ENCODE measurements at places on chromosomes 12 and 14. TPM values are rescaled to one million over a fixed set of nuclear protein-coding genes. Genes with fewer than 3 reads are reported as not detected.

The SCNN1A gene
- total RNA-seq: 1.1 TPM

The PPP2R5E gene
- total RNA-seq: 48.4 TPM

The LTB4R2 gene
- 21.2 TPM for total RNA-seq

The ZNF664 gene
- 45.9 TPM for total RNA-seq

The PTCSC3 gene
- not detected for total RNA-seq

The PLD4 gene
- not detected for total RNA-seq

The CMA1 gene
- 0.33 TPM for total RNA-seq

The PAPLN gene
- total RNA-seq: 0.72 TPM

- no peak for DNase-seq
- peaks cover 10% of the 10 kb centered on the region for H3K27me3 ChIP-seq
- H3K27ac ChIP-seq: no peak overlapping the region
- H3K4me1 ChIP-seq: peaks cover 7% of the 10 kb centered on the region
- no peaks in the 10 kb centered on the region for H3K36me3 ChIP-seq
- no peak overlapping the region for H3K4me3 ChIP-seq
Measured at GRCh38 chr14:99120526-99121318, 151.3 kb downstream of the BCL11B start.

DNA sequence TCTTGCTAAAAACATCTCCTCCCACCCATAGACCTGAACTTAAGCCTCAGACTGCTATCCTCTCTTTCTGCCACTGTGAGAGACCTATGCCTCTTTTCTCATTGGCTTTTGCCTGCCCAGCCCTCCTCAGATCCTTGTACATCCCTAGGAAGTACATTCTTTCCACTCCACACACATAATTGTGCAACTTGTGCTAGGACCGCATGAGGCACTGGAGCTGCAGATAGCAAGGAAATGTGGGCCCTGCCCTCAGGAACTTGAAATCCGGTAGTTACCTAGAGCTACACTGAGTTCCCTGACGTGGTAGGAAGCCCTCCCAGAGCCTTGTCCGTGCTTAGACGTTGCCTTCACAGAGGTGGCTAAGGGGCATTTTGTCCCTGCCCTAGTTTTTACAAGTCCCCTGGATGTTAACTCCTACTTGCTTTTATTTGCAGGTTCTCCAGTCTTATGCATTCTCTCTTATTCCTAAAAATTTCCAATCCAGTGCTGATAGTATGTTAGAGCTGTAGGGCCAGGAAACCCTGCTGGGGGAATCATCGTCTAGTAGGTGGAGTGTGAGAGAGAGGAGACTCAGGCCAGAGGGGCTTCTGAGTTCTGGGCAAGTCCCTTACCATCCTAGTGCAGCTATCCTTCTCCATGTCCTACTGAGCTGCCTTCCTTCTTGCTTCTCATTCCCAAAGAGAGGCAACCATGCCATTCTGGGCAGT lies 41.3 kb downstream of the NTF3 start:
- no peaks in the 10 kb centered on the region for H3K36me3 ChIP-seq
- no peaks in the 10 kb centered on the region for H3K4me1 ChIP-seq
- no peak for DNase-seq
- no peaks in the 10 kb centered on the region for H3K27me3 ChIP-seq
- no peak overlapping the region for H3K27ac ChIP-seq

GRCh38 chr12:69996241-69996640 lies 171.2 kb downstream of the MYRFL start:
- no peak overlapping the region for H3K27ac ChIP-seq
- H3K27me3 ChIP-seq: peaks cover 5% of the 10 kb centered on the region
- H3K36me3 ChIP-seq: no peaks in the 10 kb centered on the region
- DNase-seq: no peak
- no peak overlapping the region for H3K4me3 ChIP-seq

DNA sequence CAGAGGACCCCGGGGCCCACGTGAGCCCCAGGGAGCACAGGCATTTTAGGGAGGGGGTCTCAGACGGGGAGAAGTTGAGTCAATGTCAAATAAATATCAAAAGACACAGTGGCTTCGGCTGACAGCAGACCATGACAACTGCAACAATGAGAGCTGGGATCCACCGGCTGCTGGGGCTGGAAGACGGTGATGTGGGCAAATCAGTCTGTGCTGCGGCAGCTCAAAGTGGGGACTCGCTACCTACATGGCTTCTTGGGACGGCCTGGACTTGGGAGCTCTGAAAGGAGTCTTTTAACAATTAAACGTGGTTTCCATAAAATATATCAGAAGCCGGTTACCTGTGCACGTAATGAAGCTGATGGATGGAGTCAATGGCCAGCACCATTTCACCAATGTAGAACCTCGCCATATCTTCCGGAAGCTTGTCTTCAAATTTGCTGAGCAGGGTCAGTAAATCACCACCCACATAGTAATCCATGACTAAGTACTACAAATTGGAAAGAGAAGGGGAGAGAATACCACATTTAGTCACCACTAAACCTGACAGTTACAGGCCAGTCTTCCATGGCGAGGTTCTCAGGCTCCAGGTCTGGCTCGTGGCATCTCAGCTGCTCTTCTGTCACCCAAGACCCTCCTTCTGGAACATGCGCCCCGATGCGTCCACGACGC lies 58.0 kb downstream of the CDC42BPB start:
- no peak overlapping the region for H3K4me3 ChIP-seq
- no peaks in the 10 kb centered on the region for H3K27me3 ChIP-seq
- no peak overlapping the region for H3K27ac ChIP-seq
- no peaks in the 10 kb centered on the region for H3K36me3 ChIP-seq

DNA sequence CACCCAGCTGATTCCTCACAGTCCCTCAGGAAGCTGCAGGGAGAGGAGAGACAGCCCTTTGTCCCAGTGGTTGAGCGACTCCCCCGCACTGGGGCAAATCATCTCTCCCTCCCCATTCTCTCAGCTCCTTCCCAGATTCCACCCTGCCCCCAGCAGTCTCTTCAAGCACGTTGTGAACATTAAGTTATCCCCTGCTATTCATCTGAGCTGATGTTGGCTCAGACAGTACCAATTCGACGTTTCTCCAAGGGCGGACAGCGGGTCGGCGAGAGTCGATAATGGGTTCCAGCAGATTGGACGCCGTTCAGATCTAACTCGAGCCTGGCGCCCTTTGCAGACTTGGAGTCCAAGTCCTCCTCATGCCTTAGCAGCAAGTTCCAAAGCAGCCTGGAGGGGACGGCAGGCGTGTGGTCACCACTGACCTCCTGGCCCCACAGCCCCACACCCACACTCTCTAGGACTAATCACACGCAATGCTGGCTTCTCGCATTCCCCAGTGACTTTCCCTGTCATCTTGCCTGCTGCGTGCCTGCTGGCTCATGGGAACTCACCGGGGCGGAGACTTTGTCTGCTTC lies 245.9 kb downstream of the CHST11 start:
- no peak overlapping the region for H3K27ac ChIP-seq
- DNase-seq: peak; percentile 11
- no peaks in the 10 kb centered on the region for H3K27me3 ChIP-seq
- peaks cover 19% of the 10 kb centered on the region for H3K36me3 ChIP-seq
- H3K4me3 ChIP-seq: no peak overlapping the region
- peaks cover 22% of the 10 kb centered on the region for H3K4me1 ChIP-seq

GRCh38 chr12:50058743-50059312 lies 1.4 kb downstream of the ASIC1 start:
- peaks cover 5% of the 10 kb centered on the region for H3K27me3 ChIP-seq
- H3K4me1 ChIP-seq: peaks cover 61% of the 10 kb centered on the region
- peak; percentile 63 for DNase-seq
- H3K27ac ChIP-seq: peak overlapping the region; percentile 91

- no peak overlapping the region for H3K27ac ChIP-seq
- H3K27me3 ChIP-seq: no peaks in the 10 kb centered on the region
- no peaks in the 10 kb centered on the region for H3K36me3 ChIP-seq
- no peak overlapping the region for H3K4me3 ChIP-seq
- H3K4me1 ChIP-seq: peaks cover 29% of the 10 kb centered on the region
Measured at GRCh38 chr12:108722992-108723766, 8.1 kb downstream of the CORO1C start.

- H3K27me3 ChIP-seq: peaks cover 2% of the 10 kb centered on the region
- peaks cover 4% of the 10 kb centered on the region for H3K4me1 ChIP-seq
Measured at GRCh38 chr14:94386085-94387031, 2.0 kb downstream of the SERPINA1 start.

- H3K4me1 ChIP-seq: no peaks in the 10 kb centered on the region
- H3K36me3 ChIP-seq: no peaks in the 10 kb centered on the region
- no peak for DNase-seq
- no peak overlapping the region for H3K27ac ChIP-seq
- no peak overlapping the region for H3K4me3 ChIP-seq
- H3K27me3 ChIP-seq: peaks cover 15% of the 10 kb centered on the region
Measured at GRCh38 chr12:5773550-5773949, 171.5 kb downstream of the ANO2 start.

- DNase-seq: no peak
- no peaks in the 10 kb centered on the region for H3K4me1 ChIP-seq
- H3K27ac ChIP-seq: no peak overlapping the region
- H3K27me3 ChIP-seq: no peaks in the 10 kb centered on the region
Measured at GRCh38 chr12:24111086-24111485, 161.6 kb upstream of the SOX5 start.

- peaks cover 15% of the 10 kb centered on the region for H3K4me1 ChIP-seq
- no peak for DNase-seq
- H3K36me3 ChIP-seq: peaks cover 3% of the 10 kb centered on the region
Measured at GRCh38 chr14:100037353-100037752, 27.9 kb upstream of the EVL start.

GRCh38 chr14:96409701-96410100 lies 17.8 kb downstream of the AK7 start:
- H3K36me3 ChIP-seq: no peaks in the 10 kb centered on the region
- DNase-seq: no peak
- no peak overlapping the region for H3K27ac ChIP-seq
- H3K4me1 ChIP-seq: peaks cover 8% of the 10 kb centered on the region
- H3K4me3 ChIP-seq: no peak overlapping the region

DNA sequence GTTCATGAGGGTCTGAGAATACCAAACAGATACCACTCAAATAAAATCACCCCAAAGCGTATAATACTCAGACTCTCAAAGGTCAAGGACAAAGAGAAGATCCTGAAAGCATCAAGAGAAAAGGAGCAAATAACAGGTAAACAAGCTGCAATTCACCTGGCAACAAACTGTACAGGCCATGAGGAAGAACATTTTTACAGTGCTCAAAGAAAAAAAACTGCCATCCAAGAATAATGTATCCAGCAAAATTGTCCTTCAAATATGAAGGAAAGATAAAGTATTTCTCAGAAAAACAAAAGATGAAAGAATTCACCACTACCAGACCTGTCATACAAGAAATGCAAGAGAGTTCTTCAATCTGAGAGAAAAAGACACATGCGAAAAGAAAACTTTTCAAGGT lies 206.4 kb downstream of the PTPRO start:
- no peak overlapping the region for H3K4me3 ChIP-seq
- H3K36me3 ChIP-seq: no peaks in the 10 kb centered on the region
- no peak for DNase-seq
- peaks cover 10% of the 10 kb centered on the region for H3K27me3 ChIP-seq

- H3K36me3 ChIP-seq: peaks cover 3% of the 10 kb centered on the region
- no peak for DNase-seq
- no peak overlapping the region for H3K27ac ChIP-seq
- H3K4me3 ChIP-seq: no peak overlapping the region
- H3K27me3 ChIP-seq: peaks cover 6% of the 10 kb centered on the region
- peaks cover 40% of the 10 kb centered on the region for H3K4me1 ChIP-seq
Measured at GRCh38 chr12:68271346-68271745, 17.9 kb upstream of the IL22 start.

GRCh38 chr12:4615667-4616066 lies 33.2 kb downstream of the AKAP3 start:
- H3K4me3 ChIP-seq: no peak overlapping the region
- H3K4me1 ChIP-seq: peaks cover 1% of the 10 kb centered on the region
- H3K27me3 ChIP-seq: no peaks in the 10 kb centered on the region
- H3K36me3 ChIP-seq: peaks cover 12% of the 10 kb centered on the region
- no peak for DNase-seq

GRCh38 chr12:71904629-71905028 lies 34.0 kb upstream of the TPH2 start:
- no peak for DNase-seq
- peak overlapping the region; percentile 35 for H3K27ac ChIP-seq
- peaks cover 12% of the 10 kb centered on the region for H3K4me1 ChIP-seq
- H3K4me3 ChIP-seq: no peak overlapping the region
- H3K36me3 ChIP-seq: peaks cover 68% of the 10 kb centered on the region
- no peaks in the 10 kb centered on the region for H3K27me3 ChIP-seq

- peaks cover 4% of the 10 kb centered on the region for H3K4me1 ChIP-seq
- peak; percentile 54 for DNase-seq
- peak within 1 kb of the TSS; percentile 69 for H3K4me3 ChIP-seq
- peaks cover 40% of the 10 kb centered on the region for H3K27me3 ChIP-seq
- no peak within 1 kb of the TSS for H3K27ac ChIP-seq
Measured at GRCh38 chr12:40224439-40225291, at the start of gene LRRK2. Gene LRRK2 (plus strand): TSS chr12:40224997. CDS start chr12:40225132, 135 bp downstream.

- peak overlapping the region; percentile 76 for H3K4me3 ChIP-seq
- peaks cover 25% of the 10 kb centered on the region for H3K4me1 ChIP-seq
- H3K36me3 ChIP-seq: peaks cover 13% of the 10 kb centered on the region
- no peaks in the 10 kb centered on the region for H3K27me3 ChIP-seq
- DNase-seq: no peak
Measured at GRCh38 chr14:34930591-34931091, 52.2 kb upstream of the SRP54 start.

DNA sequence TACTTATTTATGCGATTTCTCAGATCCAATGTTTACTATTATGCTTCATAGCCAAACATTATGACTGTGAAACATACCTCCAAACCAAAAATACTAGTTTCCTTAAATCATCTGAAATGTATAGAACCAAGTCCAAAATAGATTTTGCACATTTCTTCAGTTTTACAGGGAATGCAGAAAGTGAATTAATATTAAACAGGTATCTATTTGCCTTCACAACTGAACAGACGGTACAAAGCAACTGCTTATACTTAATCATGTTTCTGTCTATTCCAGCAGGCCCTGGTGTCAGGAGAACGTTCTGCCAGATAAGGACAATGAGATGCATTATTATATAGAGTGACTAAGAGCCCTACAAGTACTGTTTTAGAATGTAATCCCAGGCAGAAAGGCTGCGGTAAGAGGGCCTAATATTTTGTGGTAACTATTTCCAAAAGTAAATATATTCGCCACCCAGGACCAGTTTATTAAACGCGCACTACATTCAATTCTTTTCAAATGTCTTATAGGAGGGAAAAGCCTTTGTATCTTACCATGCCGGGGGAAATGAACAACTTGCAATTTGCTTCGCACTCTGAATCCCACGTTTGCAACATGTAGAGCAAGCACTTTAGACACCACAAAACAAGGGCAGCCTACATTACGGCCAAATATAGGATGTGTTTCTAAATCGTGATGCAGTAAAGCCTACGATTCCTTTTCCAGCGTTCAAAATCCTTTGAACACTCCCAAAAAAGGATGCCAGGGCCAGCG lies 1.5 kb downstream of the CORO1C start:
- peak overlapping the region; percentile 83 for H3K27ac ChIP-seq
- no peaks in the 10 kb centered on the region for H3K27me3 ChIP-seq
- H3K4me3 ChIP-seq: peak overlapping the region; percentile 91
- H3K36me3 ChIP-seq: peaks cover 2% of the 10 kb centered on the region

Data from activated naive CD8-positive, alpha-beta T cell treated with anti-CD3 and anti-CD28 coated beads, Interleukin-2, amount 10 ng/mL, durations not matched to agents 7 days and 5 days (primary cell).